Liver (tissue), 10 donors: ENCODE measurements at places on chromosomes 12 and 14.

GRCh38 chr14:44612002-44612401 lies 104.9 kb upstream of the FSCB start:
- no peak for DNase-seq

- no peak for DNase-seq
Measured at GRCh38 chr14:22383515-22384166, 205.4 kb downstream of the DAD1 start.

- DNase-seq, result no peak
Measured at GRCh38 chr14:64693810-64694165, 10.4 kb upstream of the PLEKHG3 start.

- no peak for DNase-seq
Measured at GRCh38 chr14:76880449-76880848, 54.2 kb downstream of the LRRC74A start.

DNA sequence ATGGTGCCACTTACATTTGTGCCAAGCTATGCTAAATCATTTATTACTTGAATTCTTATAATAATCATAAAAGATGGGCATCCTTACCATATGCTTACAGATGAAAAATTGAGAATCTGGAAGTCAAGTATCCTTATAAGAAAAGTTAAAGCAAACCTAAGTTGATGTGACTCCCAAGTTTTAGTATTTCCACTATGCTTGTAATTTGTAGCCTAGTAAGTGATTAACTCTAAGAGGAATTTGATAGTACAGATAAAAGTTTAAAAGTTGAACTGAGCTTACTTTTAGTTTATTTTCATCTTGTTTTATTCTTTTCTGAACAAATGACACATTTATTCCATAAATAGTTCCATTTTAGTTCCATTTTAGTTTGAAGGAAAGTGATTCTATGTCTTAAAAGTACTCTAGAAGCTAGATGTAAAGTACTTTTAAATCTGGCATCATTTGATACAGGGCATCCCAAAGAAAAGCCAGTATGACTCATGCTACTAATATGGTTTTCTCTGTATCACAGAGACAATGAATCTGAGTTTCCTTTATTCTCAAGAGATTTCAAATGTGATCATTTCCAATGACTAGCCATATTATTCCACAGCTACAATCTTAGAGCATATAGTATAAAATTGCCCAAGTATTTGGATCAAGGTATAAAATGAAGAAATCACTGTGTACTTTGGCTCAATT lies 596.0 kb downstream of the SLC16A7 start:
- no peak for DNase-seq

GRCh38 chr12:18222699-18223098 lies 38.6 kb upstream of the PIK3C2G start:
- no peak for DNase-seq

DNA sequence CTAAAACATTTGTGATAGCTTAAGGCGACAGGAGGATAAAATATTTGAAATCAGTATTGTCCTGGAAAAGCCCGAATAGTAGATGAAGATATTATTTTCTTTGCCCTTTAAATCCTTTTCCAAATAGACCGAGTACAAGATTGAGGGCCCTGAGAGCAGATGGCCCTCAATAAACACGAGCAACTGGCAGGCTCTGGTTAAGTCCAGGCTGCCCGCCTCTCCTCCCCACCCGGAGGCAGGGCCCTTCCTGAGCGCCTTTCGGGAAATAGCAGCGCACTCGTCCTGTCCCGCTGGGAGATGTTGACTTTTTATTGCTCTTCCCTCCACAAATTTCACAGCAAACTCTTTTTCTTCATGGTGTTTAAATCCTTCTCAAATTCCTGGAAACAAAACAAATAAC lies 50.8 kb upstream of the MAX start:
- DNase-seq, result no peak

GRCh38 chr12:18284386-18284785 lies 23.1 kb downstream of the PIK3C2G start:
- DNase-seq, result no peak

- no peak for DNase-seq
Measured at GRCh38 chr12:63064080-63064479, 86.9 kb downstream of the AVPR1A start.

- DNase-seq, result no peak
Measured at GRCh38 chr14:59823179-59823578, 47.4 kb downstream of the RTN1 start.

DNA sequence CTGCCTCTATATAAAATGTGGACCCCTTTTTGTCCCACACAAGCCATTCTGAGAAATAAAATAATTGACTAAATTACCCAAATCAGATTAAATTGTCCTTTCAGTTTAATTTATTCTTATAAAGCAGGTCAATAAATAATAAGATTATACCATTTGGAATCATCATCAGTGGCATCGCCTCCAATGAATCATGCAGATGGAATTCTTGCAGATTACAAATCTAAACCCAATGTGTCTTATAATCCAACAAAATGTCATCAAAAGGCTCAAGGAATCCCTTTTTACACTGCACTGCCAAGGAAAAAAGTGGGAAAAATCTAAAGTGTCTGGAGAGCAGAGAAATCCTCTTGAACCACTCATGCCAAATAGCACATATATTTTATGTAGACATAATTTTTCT lies 138.2 kb upstream of the TSPAN8 start:
- DNase-seq, result no peak

DNA sequence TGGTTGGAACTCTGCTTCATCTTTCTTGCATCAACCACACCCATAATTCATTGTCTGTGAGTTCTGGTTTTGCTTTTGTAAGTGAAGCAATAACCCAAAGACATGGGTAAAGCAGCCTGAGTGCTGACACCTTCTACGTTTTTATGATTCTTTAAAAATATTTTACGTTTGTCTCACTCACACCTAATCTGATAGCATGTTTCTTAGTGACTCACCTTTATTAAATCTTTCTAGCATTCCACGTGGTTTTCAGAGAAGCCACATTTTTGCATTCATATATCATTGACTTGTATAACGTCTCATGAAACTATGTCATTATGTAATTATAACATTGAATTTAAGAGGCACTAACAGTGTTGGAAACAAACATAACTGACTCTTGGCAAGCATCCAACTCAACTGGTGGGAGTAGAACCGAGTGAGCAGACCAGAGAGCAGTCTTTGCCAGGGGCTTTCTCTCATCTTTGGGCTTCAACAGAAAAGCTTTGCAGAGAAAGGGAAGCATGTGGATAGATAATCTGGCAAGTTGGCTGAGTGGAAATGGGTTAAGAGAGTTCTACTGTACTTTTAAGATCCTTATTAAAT lies 118.8 kb downstream of the TPH2 start:
- DNase-seq, result no peak

- DNase-seq, result no peak
Measured at GRCh38 chr12:105548626-105549025, 218.1 kb downstream of the C12orf75 start.
